ENCODE measurements at places on chromosomes 2 and 18.

DNA sequence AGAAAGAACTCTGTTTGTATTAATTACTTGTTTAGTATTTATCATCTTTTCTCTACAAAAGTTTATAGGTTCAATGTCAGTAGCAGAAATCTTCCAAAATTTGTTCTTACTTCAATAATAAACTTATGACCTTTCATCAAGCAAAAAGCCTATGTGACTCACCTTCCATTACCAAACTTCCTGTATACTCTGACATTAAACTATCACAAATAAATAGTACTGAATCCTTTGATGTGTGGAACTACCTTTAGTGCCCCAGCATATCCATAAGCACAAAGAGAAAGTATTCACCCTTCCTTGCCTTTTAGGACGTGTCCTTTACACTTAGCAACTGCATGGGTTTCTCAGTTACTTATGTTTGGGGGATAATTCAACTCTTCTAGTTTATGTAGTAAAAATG is 166.0 kb downstream of the EHBP1 start:
- DNase-seq = no peak

GRCh38 chr2:184316921-184317320 is 281.4 kb upstream of the ZNF804A start:
- DNase-seq = no peak

DNA sequence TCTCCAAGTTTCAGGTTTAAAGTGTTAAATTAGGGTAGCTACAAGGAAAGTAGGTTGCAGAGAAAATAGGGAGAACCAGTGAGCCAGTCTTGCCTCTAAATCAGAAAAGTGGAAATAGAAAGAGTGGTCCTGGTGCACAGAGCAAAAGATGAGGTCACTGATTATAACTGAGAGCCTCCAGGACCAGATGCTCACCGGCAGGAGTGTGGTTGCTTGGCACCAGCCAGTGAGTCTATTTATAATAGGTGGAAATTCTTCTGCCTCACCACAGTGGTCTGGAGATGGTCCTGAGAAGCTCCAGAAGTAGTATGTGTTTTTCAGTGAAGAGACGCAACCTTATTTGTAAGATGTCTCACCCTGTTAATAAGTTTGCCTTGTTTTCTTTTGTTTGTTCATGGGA is 373.9 kb upstream of the KCNJ3 start:
- no peak for DNase-seq

GRCh38 chr2:205714058-205714776 is 31.9 kb downstream of the NRP2 start:
- DNase-seq = no peak

DNA sequence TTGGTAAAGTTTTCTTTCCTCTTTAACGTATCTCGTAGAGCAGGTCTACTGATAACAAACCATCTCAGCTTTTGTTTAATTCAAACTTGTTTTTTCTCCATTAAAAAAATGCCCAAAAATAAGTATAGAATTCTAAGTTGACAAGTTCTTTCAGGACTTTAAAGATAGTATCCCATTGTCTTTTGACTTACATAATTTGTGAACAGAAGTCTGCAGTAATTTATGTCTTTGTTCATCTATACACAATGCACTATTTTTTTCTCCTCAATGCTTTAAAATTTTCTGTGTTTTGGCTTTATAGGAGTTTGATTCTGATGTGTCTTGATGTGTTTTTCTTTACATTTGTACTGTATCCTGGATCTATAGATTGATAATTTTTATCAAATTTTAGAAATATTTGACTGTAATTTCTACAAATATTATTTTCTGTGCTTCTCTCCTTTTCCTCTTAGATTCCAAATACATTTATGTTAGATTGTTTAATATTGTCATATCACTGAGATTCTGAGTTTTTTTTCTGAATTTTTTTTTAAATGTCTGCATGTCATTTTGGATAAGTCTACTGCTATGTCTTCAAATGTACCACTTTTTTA is 143.3 kb downstream of the FTCDNL1 start:
- no peak for DNase-seq

GRCh38 chr18:58396966-58397365 is 231.9 kb downstream of the ALPK2 start:
- DNase-seq = no peak

GRCh38 chr2:25566694-25567093 is 106.7 kb downstream of the DTNB start:
- no peak for DNase-seq

DNA sequence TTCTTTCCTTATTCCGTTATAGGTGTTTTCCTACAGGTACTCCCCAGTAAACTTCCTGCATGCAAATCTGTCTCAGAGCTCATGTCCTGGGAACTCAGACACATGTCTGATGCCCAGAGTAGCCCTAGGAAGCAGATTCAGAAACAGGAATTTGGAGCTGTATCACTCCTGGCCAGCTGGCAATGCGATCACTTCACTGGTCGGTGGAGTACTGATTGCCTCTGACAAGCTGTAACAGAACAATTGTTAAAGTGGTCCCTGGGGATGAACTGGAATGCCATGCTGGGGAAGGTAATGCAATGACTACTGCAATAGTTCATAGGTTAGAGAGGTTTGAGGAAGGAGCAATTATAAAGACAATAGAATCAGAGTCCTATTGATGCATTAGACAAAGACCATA is 131.6 kb upstream of the DOCK10 start:
- no peak for DNase-seq

- no peak for DNase-seq
Observed at GRCh38 chr18:2627821-2628276, 27.7 kb upstream of the SMCHD1 start.
